CD4-positive, alpha-beta T cell treated with Interleukin-4 for 4 hours (primary cell): ENCODE measurements at places on chromosomes 12 and 14.

- DNase-seq = no peak
Measured at GRCh38 chr14:68486033-68486732, 306.7 kb downstream of the ZFP36L1 start.

DNA sequence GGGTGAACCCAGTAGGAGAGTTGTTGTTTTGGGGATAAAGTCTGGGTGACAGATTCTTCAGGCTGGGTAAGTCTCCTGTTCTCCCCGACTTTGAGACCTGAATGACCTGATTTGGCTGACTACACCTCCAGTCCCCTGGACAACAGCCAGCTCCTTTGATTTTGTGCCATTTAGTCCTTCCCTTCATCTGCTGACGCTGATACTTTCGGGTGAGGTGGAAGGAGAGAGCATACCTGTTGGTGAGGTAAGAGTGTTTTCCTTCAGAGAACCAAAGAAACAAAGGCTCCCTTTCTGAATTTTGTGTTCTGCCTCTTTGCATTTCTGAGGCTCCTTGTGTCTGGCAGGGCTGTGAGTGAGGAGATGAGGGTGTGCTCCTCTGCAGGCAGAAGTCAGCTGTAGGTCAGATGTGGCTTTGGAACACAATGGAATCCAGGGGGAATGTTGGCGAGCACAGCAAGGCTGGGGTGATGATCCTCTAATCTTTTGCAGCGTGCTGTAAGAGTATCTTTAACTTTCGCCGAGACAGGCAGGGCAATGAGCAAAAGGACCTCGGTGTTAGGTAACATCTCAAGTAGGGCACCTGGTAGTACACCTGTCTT, 12.1 kb downstream of the ETV6 start:
- no peak for DNase-seq

GRCh38 chr14:72433511-72433910, 460.4 kb downstream of the DPF3 start:
- DNase-seq = no peak

GRCh38 chr12:24480766-24481449, 468.0 kb downstream of the BCAT1 start:
- DNase-seq = no peak
